ENCODE measurements at places on chromosomes 12 and 14.

- no peak for DNase-seq
These were observed 1.9 kb downstream of the SSH1 start for GRCh38 chr12:108855284-108856169.

DNA sequence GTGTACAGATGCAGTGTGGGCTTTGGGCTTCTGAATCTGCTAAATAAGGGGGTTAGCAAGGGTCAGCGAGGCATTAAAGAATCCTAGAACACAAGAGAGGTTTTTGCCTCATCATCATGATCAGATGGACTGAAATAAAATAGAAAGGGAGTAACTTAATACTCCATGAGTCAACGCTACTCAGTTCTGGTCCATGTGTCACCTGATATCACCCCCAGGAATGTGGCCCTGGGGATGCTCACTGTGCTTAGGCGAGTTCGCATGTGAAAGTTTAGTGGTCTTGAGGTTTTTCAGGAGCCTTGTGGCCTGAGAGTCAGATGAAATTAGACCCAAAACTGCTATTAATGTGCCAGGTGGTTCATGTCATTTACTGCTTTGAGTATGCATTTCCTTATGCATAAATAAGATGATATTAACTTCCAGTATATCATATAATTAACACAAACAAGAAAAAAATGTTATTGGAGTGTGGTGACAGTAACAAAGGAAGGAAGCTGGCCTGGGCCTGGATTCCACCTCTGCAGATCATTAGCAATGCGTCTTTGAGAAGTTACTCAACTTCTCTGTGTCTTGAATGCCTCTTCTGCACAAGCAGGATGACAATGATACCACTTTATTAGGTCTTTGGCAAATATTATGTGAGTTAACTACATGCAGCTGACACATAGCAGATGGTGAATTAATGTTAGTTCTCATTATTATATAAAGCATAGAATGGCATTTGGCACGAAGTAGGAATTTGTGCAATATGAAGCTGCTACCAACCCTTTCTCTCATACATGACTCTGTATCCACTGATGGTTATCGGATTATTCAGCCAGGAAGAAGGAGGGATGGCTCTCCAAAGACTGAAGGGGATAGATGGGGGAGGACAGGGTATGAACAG is 1272.6 kb downstream of the AACS start:
- no peak for DNase-seq

GRCh38 chr12:11877869-11878780 is 192.6 kb upstream of the BCL2L14 start:
- DNase-seq: no peak

DNA sequence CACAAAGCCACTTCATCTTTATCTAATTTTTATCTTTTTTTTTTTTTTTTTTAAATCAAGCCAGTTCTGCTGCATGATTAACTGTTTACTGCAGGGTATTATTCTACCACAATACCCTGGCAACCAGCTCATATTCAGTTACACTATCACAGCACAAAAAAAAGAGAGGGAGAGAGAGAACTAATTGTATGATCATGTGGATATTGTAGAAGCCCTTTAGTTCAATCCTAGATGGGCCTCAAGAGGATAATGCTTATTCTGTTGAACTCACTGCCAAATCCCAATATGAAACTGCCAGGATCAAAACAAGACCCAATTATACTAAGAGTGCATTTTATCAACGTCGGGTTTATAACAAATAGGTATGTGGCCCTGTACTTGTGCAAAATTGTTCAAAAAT is 51.5 kb downstream of the MED13L start:
- no peak for DNase-seq

DNA sequence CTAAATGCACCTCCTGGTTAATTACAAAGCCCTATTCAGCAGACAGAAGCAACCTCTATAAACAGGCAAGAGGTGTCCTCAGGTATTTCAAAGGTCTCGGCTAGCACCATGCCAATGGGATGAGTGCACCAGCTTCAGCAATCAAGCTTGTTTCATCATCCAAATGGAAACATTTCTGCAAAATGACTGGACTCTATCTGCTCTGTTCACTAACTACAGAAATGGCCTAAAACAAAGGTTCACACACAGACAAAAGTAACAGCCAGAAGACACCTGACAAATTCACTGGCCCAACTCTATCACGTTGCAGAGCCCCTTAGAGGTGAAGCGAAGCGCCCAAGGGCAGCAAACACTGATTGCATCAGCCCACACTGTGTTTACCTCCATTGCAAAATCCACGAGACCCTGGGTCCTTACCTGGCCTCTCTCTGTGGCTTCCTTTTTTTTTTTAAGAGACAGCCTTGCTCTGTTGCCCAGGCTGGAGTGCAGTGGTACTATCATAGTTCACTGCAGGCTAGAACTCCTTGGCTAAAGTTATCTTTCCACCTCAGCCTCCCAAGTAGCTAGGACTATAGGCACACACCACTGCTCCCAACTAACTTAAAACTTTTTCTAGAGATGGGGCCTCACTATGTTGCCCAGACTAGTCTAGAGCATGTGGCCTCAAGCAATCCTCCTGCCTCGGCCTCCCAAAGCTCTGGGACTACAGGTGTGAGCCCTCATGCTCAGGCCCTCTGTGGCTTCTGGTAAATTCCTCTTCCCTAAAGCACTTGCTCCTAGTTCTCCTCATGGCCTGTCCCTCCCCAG is 8.5 kb upstream of the SYNE3 start:
- DNase-seq: no peak

DNA sequence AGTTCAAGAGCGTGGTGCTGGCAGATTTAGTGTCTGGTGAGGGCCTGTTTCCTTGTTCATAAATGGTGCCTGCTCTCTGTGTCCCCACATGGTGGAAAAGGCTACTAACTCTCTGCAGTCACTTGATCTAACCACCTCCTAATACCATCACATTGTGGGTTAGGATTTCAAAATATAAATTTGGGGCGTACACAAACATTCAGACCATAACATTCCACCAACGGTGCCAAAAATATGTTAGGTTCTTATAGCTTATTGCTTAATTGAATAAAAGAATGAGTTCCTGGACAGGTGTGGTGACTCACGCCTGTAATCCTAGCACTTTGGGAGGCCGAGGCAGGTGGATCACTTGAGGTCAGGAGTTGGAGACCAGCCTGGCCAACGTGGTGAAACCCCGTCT is 3.4 kb upstream of the DYRK2 start:
- no peak for DNase-seq

- DNase-seq: no peak
These were observed 125.5 kb upstream of the PRKD1 start for GRCh38 chr14:30053103-30053502.

GRCh38 chr14:33958605-33959226 is 7.8 kb upstream of the EGLN3 start:
- DNase-seq: no peak
